ENCODE measurements at places on chromosomes 13 and 19. TPM values are rescaled to one million over a fixed set of nuclear protein-coding genes. Genes with fewer than 3 reads are reported as not detected.
A peak's percentile ranks its signal among the peaks of the same experiment; 100 is the strongest.

- DNase-seq, result no peak
Observed at GRCh38 chr13:47665043-47665442, 336.0 kb downstream of the SUCLA2 start.

The PODNL1 gene
- not detected for total RNA-seq

GRCh38 chr19:58035863-58036262 is 2.0 kb downstream of the ZSCAN1 start:
- no peak for DNase-seq

GRCh38 chr13:107441279-107441678 is 774.1 kb downstream of the LIG4 start:
- peak; percentile 25 for DNase-seq
